ENCODE measurements at places on chromosomes 7 and 10.

- no peak for DNase-seq
Measured at GRCh38 chr10:61780732-61781131, 118.0 kb downstream of the CABCOCO1 start.

GRCh38 chr10:326350-326749 is 191.1 kb downstream of the ZMYND11 start:
- DNase-seq: no peak

GRCh38 chr7:149141893-149142292 is 5.4 kb upstream of the ZNF398 start:
- no peak for DNase-seq

DNA sequence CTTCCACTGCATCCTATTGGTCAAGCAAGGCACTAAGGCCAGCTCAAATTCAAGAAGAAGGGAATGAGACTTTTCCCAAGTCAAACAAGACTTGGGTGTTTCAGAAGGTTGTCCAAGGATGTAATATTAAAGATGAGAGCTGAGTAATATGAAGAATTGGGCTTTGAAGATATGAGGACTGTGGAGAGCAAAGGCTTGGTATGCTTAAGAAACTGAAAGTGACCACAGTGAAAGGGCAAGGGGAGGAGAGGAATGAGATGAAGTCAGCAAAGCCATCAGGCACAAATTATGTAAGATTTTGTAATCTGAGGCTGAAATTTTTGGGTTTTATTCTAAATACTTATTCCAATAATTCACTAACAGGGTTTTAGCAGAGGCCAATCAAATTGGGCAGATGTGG is 38.6 kb upstream of the NPY start:
- no peak for DNase-seq

DNA sequence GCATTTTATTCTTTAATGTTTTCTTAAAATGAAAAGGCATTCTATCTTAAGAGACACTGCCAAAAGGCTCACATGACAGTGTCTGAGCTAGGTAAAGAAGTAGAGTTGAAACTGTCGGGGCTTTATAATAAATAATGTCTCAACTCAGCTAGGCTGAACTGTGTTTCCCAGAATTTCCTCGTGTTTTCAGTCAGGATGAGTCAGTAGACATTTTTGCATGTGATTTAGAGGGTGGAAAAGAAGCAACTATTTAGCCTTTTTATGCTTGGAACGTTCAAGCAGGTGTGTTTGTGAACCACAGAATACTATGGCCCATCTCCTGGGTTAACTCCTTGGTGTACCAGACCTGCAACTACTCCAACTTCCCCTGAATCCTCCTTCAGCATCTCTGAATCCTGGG is 23.4 kb upstream of the LIPA start:
- no peak for DNase-seq

GRCh38 chr10:12766223-12766622 is 235.3 kb downstream of the CCDC3 start:
- no peak for DNase-seq

GRCh38 chr10:33919244-33919643 is 584.8 kb upstream of the NRP1 start:
- DNase-seq: no peak

DNA sequence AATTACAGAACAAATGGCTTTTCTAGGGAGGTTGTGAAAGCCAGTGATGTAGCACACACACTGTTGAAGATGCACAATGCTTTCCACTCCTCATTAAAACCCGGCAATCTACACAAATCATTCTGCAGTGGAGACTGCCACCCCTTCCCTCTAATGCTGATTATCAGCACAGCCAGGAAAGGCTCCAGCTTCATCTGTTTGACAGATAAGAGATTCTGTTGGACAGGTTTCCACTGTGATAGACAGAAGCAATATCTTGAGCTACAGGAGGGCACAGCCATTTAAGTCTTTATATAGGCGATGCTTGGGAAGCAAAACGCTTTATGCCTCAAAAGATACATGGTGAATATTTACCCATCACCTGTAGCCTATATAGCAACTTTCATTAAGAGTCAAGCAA is 555.6 kb downstream of the GLRX3 start:
- DNase-seq: no peak

DNA sequence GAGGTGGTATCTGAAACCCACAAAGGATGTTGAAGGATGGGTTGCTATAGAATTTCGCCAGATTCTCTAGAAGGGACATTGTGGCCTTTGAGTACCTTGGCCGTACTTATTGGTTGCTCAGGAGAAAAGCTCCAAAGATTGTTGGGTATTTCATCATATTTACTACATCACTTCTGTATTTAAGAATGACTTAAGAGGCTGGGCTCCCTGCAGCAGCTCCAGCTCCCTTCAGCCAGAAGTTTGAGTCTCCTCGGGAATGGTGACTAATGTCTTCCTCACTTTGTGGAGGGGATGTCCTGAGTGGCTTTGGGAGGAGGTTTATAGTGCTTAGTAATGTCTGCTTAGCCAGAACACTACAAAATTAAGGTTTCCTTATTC is 18.1 kb downstream of the MINDY4 start:
- no peak for DNase-seq

DNA sequence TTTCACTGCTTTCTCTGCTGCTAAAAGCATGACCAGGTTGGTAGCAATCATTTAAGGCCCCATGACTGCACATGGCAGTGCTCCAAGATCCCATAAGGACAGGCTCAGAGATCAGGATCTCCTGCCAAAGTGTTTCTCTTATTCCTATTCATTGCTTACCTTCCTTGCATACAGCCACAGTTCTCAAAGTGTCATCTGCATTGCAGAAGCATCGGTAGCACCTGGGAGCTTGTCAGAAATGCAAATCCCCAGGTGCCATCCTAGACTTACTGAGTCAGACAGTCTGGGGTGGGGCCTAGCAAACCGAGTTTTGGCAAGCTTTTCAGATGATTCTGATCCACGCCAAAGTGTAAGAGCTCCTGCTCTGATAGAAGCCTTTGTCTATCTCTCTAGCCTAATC is 489.0 kb upstream of the AUTS2 start:
- no peak for DNase-seq

DNA sequence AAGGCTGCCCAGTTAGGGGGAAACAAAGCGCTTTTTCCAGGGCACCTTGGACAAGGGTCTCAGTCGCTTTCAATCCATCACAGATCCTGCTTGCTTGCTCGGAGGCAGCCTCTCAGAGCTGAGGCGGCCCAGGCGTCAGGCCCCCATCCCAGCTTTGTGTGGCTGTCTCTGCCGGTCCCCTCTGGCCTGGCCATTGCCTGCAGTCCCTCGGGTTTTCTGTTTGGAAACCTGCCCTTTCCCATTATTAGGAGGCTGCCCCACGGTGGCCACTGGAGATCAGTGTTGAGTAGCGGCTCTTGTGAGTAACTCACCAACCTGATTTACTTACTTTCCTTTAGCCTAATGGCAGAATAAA is 216.1 kb downstream of the GLRX3 start:
- no peak for DNase-seq

Data from activated T-cell treated with anti-CD3 and anti-CD28 coated beads for 24 hours (primary cell).